ENCODE measurements at places on chromosomes 3 and 15.
A peak's percentile ranks its signal among the peaks of the same experiment; 100 is the strongest.

GRCh38 chr15:58525991-58526421 is 94.2 kb downstream of the LIPC start:
- DNase-seq: no peak

DNA sequence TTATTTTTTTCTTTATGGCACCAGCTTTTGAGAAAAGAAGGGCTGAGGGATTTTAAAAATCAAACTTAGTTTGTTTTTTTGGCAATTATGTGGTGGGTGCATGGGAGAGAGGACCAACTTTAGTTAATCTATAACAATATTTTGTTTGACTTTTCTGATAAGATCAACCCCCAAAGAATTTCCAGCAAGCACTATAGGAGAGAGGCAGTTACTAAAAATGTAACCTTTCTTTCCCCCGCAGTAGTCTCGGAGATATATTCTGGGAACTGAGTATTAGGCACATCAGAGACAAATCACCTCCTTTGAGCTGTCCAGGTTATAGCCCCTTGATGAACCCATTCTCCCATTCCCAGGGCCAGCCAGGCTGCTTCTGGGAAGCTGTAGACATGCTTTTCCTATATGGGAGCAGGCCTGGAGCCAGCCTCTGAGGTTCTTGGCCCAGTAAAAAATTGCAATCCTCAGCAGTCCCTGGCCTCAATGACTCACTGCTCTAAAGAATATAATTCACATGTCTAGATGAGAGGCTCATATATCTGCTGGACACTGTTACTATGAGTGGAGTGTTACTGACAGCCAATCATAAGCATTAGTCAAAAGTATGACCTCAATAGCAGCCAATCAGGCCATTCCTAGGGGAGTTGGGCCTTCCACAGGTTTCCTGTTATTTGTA is 138.3 kb upstream of the AGBL1 start:
- DNase-seq: no peak

GRCh38 chr3:61928776-61929314 is 367.5 kb downstream of the PTPRG start:
- DNase-seq: no peak

- DNase-seq: no peak
Measured at GRCh38 chr3:181955566-181955965, 243.8 kb downstream of the SOX2 start.

- DNase-seq: no peak
Measured at GRCh38 chr3:196506687-196507086, 3.1 kb upstream of the RNF168 start.

GRCh38 chr3:160078533-160078932 is 89.9 kb downstream of the IL12A start:
- DNase-seq: no peak

- DNase-seq: peak; percentile 4
Measured at GRCh38 chr3:44208568-44208967, 33.1 kb upstream of the TOPAZ1 start.

- DNase-seq: peak; percentile 71
Measured at GRCh38 chr15:40928821-40929659, at the start of gene DLL4. DLL4 (plus strand) TSS chr15:40929340; CDS start chr15:40929669, 329 bp downstream.

DNA sequence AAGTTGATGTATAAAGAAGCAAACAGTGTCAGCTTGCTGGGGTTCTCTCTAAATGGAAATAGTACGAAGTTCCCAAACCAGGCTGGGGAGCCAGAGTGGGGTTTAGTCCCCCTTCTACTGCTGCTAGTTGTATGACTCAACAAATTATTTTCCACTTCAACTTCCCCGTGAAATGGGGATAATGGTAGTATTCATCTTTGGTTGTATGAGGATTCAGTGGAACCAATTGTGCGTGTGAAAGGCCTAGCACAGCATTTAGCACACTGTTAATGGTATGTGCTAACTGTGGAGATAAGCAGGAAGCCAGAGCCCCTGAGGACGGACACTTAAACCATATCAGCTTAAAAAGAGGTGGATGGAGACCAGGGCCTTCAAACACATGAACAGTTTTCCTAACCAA is 4.2 kb downstream of the SORD start:
- DNase-seq: peak; percentile 76

Data from A673 (cell line).